ENCODE measurements at places on chromosomes 16 and 17.

DNA sequence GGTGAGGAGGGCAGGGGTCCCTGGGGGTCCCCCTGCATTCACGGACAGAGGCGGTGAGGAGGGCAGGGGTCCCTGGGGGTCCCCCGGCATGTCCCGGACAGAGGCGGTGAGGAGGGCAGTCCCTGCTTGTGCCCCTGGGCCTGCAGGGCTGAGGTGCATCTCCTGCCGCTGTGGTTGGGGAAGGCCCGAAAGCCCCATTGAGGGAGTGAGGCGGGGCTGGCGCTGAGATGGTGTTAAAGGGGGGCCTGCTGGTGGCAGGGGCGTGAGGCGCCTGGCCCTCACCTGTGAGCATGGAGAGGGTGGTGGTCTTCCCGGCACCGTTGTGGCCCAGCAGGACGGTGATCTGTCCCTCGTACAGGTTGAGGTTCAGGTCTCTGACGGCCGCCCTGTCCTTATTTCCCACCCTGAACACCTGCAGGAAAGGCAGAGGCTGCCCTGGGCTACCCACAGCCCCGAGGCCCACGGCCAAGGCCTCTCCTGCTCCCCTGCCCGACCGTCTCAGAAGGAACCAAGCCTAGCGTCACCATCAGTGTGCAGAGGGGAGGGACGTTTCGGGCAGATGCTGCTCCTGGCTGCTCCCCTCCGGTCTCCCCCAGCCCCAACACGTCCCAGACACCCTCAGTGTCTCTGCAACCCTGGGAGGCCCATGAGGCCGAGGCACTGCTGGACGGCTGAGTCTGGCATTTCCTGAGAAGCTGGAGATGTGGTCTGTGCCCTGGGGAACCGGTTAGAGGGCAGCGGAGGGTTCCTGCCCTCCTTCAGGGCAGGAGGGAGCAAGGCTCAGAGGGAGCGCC lies 31.4 kb upstream of the RNPS1 start:
- no peak for DNase-seq

GRCh38 chr17:17149520-17150447 lies 56.3 kb downstream of the PLD6 start:
- DNase-seq: no peak

DNA sequence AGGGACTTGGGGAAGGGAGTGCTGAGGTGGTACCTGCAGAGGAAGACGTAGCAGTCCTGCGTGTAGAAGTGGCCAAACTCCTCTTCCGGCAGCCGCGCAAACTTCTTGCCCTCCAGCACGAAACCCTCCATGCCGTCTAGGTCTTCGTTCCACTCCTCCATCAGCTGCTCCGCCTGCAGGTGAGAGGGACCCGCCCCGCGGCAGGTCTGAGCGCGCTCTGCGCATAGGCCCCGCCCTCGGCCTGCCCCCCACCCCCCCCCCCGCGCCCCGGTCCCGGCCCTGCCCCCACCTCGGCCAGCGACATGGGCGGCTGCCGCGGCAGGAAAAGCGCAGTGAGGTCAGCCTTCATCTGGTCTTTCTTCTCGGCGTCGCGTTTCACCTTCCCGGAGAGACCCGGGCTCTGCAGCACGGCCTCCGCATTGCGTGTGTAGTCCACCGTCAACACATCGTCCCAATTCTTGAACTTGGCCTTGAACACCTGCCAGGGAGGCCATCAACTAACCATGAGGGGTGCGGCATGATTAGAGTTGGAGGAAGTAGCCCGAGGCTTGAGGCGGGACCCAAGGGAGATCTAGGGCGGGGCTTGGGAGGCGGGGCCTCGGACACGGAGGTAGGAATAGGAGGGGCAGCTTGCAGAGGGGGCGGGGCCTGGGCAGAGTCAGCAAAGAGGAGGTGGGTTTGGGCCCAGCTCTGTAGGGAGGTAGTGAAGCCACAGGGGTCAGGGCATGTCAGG lies 11.5 kb downstream of the FLII start:
- DNase-seq: no peak

DNA sequence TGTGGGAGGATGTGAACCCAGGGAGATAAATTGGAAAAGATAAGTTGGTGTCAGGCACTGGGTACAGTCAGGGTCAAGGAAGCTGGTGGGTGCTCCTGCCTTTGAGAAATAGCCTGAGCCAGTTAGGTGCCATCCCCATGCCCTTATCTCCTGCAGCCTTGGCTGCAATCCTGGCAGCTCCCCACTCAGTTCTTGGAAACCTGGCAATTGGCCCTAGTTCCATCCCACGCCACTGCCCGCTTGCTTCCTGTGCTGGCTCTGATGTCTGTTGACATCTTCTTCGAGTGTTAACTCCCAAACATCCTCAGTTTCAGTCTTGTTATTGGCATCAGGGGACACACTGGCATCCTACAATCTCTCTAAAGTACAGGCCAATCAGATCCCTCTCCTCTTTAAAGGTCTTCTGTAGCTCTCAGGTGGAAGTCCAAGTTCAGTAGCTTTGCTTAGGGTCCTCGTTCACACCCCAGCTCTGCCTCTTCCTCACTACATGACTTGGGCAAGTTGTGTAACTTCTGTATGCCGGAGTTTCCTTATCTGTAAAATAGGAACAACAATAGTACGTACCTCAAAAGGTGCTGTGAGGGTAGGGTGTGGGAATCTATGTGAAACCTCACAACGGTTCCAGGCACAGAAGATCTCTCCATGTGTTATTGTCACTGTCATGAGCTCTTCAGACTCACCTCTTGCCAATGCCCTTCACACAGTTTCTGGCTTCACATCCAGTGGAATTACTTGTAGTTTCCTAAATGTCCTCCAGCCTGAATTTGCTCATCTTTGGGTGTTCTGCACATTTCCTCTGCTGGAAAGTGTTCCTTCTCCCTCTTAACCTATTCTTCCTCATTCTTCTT lies 13.5 kb upstream of the PRKAR1A start:
- DNase-seq: no peak

- DNase-seq: no peak
Measured at GRCh38 chr16:27164352-27164751, 39.0 kb upstream of the KDM8 start.

DNA sequence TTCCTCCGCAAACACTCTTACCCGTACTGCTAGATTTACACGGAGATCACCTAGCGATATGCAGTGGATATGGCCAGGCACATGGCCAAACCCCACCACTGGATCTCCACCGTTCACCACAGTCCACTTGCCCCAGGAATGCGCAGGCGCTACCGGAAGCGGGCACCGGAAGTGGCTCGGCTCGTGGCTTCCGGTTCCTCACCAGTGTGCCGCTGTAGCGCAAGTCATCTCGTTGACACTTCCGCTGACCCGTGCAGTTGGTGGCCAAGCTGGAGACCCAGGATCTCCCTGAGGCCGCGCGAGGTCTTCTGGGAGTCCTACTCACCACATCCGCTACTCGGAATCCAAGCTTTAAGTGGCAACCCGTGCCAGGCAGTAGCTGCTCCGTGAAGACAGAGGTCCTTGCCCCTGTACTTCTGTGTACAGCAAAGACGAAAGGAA lies 11.5 kb downstream of the ZNF597 start:
- DNase-seq: no peak

All from stimulated activated CD8-positive, alpha-beta memory T cell treated with anti-CD3 and anti-CD28 coated beads, Interleukin-4, amount 100 ng/mL, for 1 hour (primary cell).